CD4-positive, alpha-beta memory T cell (primary cell): ENCODE measurements at places on chromosomes 2 and 18.

DNA sequence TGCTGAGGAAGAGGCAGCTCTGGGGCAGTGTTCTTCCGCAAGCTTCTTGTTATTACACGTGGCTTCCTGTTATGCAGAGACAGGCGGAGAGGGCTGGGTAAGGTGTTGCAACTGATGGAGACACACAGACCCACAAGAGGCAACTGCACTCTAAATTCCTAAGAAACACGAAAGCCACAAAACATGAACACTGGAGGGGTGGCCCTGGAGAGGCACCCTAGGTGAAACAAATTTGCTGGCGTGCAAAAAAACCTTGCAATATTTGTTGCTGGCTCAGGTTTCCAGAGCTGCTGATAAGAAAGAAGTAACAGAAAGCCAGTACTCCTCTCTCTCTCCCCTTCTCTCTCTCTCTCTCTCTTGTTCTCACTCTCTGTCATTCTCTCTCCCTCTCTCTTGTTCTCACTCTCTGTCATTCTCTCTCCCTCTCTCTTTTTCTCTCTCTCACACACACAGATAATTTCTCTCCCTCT lies 31.8 kb downstream of the ARHGAP25 start:
- peak overlapping the region; percentile 12 for H3K4me3 ChIP-seq
- H3K36me3 ChIP-seq, result no peaks in the 10 kb centered on the region
- peak; percentile 81 for DNase-seq

GRCh38 chr2:229780856-229781773 lies 66.8 kb upstream of the DNER start:
- H3K4me3 ChIP-seq, result no peak overlapping the region
- peaks cover 35% of the 10 kb centered on the region for H3K36me3 ChIP-seq
- no peak overlapping the region for H3K27ac ChIP-seq
- H3K4me1 ChIP-seq, result peaks cover 8% of the 10 kb centered on the region
- no peak for DNase-seq
- no peaks in the 10 kb centered on the region for H3K27me3 ChIP-seq

GRCh38 chr2:216015722-216016464 lies 2.5 kb upstream of the MREG start:
- H3K4me1 ChIP-seq, result peaks cover 47% of the 10 kb centered on the region
- H3K27ac ChIP-seq, result peak overlapping the region; percentile 13
- no peak overlapping the region for H3K4me3 ChIP-seq

DNA sequence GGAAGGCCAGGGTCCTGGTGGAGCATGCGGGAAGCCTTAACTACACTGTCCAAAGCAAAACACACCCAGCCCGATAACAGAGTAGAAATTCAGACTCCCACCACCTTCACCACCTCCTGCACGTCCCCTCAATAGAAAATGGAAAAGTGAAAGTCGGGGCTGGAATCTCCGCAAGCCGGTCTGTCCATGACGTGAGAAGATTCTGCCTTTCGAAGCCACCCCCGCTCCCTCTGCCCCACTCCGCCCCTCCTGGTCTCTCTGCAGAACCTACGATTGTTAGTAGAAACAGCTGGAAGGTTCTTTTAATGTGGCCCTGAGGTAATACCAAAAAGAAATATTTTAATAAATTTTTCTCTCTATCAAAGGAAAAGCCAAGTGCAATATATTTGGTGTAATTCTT lies 116.4 kb downstream of the GBX2 start:
- DNase-seq, result no peak
- no peak overlapping the region for H3K4me3 ChIP-seq
- no peaks in the 10 kb centered on the region for H3K27me3 ChIP-seq
- peaks cover 6% of the 10 kb centered on the region for H3K4me1 ChIP-seq

DNA sequence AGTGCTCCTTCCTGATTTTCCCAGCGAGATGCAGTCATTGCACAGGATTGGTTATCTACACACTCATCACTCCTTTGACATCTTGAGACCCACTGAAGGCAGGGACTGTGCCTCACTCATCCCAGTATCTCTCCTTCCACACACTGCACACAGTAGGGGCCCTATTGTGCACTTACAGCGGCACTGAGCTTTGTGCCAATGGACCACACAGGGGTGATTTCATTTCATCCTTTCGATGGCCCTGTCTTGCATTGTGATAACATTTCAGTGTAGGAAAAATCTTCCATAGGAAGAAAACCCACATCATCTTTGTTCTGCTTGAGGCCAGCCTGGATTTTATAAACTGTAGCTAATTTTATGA lies 11.0 kb upstream of the LRRFIP1 start:
- no peaks in the 10 kb centered on the region for H3K27me3 ChIP-seq
- H3K4me1 ChIP-seq, result peaks cover 23% of the 10 kb centered on the region
- no peak overlapping the region for H3K27ac ChIP-seq
- H3K4me3 ChIP-seq, result no peak overlapping the region
- no peaks in the 10 kb centered on the region for H3K36me3 ChIP-seq

- H3K36me3 ChIP-seq, result no peaks in the 10 kb centered on the region
- H3K4me1 ChIP-seq, result peaks cover under 1% of the 10 kb centered on the region
- no peak overlapping the region for H3K4me3 ChIP-seq
- no peaks in the 10 kb centered on the region for H3K27me3 ChIP-seq
Measured at GRCh38 chr2:64336171-64336570, 117.8 kb upstream of the LGALSL start.

DNA sequence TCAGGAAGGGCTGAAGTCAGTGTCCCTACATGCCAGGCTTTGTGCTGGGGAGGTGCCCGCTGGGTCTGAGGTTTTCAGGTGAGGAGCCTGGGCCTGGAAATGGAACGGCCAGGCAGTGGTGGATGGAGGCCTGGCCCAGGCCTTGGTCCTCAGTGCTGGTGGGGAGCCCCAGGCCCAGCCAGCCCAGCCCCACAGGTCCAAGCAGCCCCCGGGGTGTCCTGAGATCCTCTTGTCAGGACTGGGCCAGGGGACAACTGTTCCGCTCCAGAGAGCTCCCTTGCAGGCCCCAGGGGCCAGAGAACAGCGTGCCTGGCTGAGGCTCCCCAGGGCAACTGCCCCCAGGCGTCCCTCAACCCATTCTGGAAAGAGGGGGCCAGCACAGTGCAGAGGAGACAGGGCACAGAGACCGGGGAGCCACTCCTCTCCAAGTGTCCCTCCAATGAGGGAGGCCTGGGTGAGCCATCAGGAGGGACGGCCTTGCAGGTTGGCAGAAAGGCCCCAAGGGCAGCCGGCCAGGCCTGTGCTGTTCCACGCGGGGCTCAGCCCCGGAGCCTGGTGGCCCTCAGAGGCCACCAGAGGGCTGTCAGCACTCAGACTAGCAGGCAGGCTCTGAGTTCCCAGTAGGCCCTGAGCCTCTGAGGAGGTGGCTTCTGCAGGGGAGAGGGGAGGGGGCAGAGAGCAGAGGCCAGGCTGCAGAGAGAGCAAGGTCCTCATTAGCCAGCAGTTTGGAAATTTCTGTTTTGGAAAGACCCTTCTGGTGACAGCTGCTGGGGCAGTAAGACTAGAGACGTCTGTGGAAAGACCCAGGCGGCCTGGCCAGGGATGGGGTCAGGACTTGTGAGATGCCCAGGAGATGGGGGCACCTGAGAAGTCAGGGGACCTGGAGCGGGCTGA lies 29.4 kb upstream of the SNED1 start:
- H3K36me3 ChIP-seq, result no peaks in the 10 kb centered on the region
- no peak overlapping the region for H3K27ac ChIP-seq
- DNase-seq, result no peak

GRCh38 chr18:25883091-25883490 lies 207.3 kb downstream of the SS18 start:
- H3K36me3 ChIP-seq, result no peaks in the 10 kb centered on the region
- no peaks in the 10 kb centered on the region for H3K27me3 ChIP-seq
- no peak overlapping the region for H3K4me3 ChIP-seq

- no peak overlapping the region for H3K4me3 ChIP-seq
- H3K36me3 ChIP-seq, result no peaks in the 10 kb centered on the region
- H3K27ac ChIP-seq, result no peak overlapping the region
- H3K27me3 ChIP-seq, result no peaks in the 10 kb centered on the region
Measured at GRCh38 chr18:45625596-45625995, 10.3 kb downstream of the SLC14A2 start.

DNA sequence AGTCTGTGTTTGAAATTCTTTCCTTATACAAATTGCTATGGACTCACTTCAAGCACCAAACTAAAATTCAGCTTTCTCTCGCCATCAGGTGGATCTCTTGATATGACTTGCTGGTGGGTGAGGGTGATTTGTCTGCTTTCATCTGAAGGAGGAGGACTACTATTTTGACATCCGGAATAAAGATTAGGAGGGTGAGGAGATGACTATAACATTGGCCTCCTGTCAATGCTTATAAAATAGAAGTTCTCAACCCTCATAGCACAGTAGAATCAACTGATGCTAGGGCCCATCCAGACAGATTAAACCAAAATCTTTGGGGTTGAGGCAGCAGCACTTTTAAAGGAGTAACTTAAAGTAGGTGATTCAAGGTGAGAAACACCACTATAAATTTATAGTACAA lies 120.4 kb upstream of the DNAJC10 start:
- H3K4me3 ChIP-seq, result no peak overlapping the region
- H3K4me1 ChIP-seq, result no peaks in the 10 kb centered on the region
- DNase-seq, result no peak
- H3K36me3 ChIP-seq, result no peaks in the 10 kb centered on the region
- H3K27me3 ChIP-seq, result no peaks in the 10 kb centered on the region
- no peak overlapping the region for H3K27ac ChIP-seq

- no peaks in the 10 kb centered on the region for H3K4me1 ChIP-seq
- H3K4me3 ChIP-seq, result no peak overlapping the region
- DNase-seq, result no peak
- no peaks in the 10 kb centered on the region for H3K27me3 ChIP-seq
Measured at GRCh38 chr2:128555433-128555832, 236.8 kb upstream of the HS6ST1 start.

DNA sequence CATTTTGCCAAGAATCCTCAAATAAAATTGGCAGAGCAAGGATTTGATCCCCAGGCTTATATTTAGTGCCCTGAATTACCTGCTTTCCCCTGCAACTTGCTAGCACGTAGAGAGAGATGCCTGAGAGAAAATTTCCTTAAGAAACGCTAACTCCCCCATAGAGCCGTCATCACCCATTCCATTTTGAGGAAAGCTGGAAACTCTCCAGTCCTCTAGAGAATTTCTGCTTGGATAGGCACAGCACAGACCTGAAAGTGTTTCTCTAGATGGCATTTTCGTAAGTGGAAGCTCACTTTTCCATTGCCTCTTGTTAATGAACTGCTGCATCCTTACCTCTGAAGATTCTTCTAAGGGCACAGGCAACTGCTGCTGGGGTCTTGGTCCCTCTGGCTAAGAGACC lies 277.8 kb upstream of the SIX2 start:
- no peaks in the 10 kb centered on the region for H3K4me1 ChIP-seq
- H3K36me3 ChIP-seq, result no peaks in the 10 kb centered on the region
- no peak overlapping the region for H3K4me3 ChIP-seq
- DNase-seq, result no peak

DNA sequence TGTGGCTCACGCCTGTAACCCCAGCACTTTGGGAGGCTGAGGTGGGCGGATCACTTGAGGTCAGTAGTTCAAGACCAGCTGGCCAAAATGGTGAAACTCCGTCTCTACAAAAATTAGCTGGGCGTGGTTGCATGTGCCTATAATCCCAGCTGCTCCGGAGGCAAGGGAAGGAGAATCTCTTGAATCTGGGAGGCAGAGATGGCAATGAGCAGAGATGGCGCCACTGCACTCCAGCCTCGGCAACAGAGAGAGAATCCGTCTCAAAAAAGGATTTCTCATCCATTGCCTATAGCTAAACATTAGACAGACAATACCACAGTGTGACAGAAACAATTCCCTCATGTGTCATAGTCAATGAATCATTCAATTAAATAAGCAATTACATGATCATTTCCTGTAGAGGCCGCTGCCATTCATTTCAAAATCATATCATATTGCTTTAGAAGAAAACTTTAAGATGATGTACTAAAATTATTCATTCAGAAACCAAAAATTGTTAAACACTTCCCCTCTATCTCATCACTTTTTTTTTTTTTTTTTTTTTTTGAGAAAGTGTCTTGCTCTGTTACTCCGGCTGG lies 69.5 kb upstream of the TGIF1 start:
- H3K27me3 ChIP-seq, result no peaks in the 10 kb centered on the region
- H3K36me3 ChIP-seq, result no peaks in the 10 kb centered on the region
- no peak overlapping the region for H3K4me3 ChIP-seq
- H3K4me1 ChIP-seq, result no peaks in the 10 kb centered on the region
- peak; percentile 44 for DNase-seq
- H3K27ac ChIP-seq, result no peak overlapping the region

DNA sequence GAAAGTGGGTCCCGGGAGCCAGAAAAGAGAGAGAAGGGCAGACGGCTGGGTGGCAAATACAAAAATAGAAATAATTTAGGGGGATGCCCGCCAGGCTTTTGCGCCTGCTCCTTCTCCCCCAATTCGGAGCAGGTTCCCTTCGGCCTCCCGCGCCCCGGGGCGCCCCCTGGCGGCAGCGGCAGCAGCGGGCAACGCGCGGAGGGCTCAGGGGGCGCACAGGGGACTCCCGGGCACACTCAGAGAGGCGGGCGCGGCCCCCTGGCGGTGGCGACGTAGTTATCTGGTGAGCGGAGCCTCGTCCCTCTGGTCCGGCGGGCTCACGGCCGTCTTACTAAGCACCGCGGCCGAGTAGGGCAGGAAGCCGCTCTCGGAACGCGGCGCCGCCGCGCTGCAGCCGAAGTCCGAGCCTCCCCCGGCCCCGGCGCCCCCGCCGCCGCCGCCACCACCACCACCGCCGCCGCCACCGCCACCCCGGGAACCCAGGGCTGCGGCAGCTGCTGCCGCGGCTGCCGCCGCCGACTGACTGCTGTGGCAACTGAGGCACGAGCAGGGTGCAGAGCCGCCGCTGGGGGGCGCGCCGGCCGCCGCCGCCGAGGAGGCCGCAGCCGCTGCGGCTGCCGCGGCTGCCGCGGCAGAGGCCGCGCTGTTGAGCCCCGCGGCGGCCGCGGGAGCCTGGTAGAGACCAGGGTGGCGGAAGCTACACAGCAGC lies 3.8 kb downstream of the EVX2 start:
- H3K27ac ChIP-seq, result no peak overlapping the region
- no peaks in the 10 kb centered on the region for H3K4me1 ChIP-seq
- no peaks in the 10 kb centered on the region for H3K36me3 ChIP-seq
- peaks cover 85% of the 10 kb centered on the region for H3K27me3 ChIP-seq

GRCh38 chr2:62568983-62569837 lies 63.2 kb upstream of the TMEM17 start:
- no peaks in the 10 kb centered on the region for H3K4me1 ChIP-seq
- no peak overlapping the region for H3K4me3 ChIP-seq
- DNase-seq, result no peak
- no peaks in the 10 kb centered on the region for H3K36me3 ChIP-seq

DNA sequence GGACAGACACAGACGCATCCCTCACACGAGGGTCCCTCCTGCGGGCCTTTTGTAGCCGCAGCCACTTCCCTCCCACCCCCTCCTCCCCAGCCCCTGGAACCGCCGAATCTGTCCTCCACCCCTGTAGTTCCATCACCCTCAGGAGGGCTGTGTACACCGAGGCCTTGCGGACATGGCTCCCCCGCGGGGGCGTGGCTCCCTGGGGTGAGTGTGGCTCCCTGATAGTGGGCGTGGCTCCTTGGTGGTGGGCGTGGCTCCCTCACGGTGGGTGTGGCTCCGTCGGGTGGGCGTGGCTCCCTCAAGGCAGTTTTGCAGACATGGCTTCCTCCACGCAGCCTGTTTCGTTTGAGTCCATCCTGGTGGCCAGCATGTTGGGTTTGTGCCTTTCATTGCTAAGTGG lies 420.7 kb upstream of the SALL3 start:
- DNase-seq, result no peak
- H3K4me1 ChIP-seq, result no peaks in the 10 kb centered on the region
- no peak overlapping the region for H3K27ac ChIP-seq
- H3K27me3 ChIP-seq, result no peaks in the 10 kb centered on the region
- no peaks in the 10 kb centered on the region for H3K36me3 ChIP-seq

- no peaks in the 10 kb centered on the region for H3K27me3 ChIP-seq
- H3K27ac ChIP-seq, result no peak overlapping the region
- no peaks in the 10 kb centered on the region for H3K4me1 ChIP-seq
Measured at GRCh38 chr2:11417946-11418585, 47.9 kb downstream of the E2F6 start.

- peak; percentile 6 for DNase-seq
- no peak overlapping the region for H3K4me3 ChIP-seq
- no peak overlapping the region for H3K27ac ChIP-seq
- H3K36me3 ChIP-seq, result peaks cover 3% of the 10 kb centered on the region
Measured at GRCh38 chr2:168054657-168055056, 192.7 kb downstream of the STK39 start.
